HS-27A (cell line): ENCODE measurements at places on chromosomes 7 and 10.

DNA sequence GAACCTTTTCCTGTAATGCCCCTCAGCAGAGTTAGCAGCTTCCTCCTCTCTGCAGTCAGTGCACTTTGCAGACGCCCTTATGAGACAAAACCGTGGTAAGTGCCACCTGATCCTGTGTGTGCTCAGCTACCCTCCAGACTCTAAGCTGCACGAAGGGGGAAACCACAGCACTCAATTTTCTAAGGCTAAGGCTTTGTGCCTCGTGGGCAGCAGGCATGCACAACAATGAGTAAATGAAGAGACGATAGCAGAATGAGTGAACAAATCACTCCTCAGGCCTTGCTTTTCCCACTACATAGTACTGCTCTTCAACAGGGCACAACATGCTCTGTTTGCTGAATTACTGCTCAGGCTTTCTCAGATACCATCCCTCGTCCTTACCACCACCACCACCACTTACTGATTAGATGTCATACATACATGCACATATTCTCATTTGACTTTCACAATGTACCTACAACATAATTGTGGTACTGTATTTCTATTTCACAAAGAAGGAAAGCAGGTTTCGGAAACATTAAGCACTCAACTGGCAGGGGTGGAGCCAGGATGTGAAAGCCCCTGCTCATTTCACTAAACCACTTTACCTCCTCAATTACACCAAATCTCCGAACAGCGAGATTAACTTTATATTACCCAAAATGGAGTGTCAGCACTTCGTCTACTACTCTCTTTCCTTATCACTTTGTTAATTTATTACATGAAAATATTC, 85.4 kb downstream of the ICA1 start:
- no peak for DNase-seq

DNA sequence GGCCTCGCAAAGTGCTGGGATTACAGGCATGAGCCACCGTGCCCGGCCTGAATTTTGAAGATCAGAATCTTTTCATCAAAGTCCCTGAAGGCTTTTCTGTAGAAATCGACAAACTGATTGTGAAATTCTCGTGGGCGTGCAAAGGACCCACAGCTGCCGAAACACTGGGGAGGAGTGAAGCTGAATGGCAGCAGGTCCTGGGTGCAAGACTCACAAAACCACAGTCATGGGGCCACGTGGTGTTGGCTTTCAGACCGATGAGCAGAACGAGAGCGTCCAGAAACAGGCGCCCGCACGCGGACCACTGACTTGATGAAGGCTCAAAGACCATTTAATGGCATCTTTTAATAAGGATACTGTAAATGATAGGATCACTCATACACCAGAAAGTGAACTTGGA, 24.7 kb upstream of the PRKAR1B start:
- DNase-seq, result no peak

DNA sequence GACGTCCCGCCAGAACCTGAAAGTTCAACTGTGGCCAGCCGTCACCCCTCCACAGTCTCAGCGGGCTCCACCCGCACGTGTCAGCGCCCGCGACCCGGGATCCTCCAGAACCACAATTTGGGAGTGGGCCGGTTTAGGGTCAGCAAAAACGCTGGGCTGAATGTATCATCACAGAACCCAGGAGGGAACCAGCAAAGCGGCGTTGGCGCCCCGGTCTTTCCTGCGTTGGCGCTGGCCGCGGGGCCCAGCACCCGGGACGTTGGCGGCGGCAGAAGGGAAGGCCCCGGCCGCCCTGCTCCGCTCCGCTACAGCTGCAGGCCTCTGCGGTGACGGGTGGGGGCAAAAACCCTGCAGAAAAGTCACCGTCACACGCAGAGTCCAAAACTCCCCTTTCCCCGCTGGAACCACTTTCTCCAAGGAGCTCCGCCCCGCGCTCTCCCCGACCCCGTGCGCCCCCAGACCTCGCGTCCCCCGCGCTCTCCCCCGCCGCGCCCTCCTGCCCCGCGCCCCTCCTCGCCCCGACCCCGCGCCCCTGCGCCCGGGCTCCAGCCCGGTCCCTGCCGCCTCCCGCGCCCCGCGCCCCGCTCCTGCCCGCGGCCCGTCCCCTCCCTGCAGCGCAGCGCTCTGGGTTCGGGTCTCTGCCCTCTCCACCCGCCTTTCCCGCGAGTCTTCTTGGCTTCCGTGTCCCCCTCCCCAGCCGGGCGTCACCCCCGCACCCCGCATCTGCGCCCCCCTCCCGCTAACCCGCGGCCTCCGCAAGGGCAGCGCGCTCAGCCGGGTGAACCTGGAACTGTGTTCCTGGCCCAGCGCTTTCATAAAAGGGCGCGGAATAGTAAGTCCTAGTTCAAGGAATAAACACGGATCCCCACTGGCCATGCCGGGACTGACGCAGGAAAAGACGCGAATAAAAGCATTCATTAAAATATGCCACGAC, 24.0 kb upstream of the RNF32 start:
- DNase-seq, result no peak

DNA sequence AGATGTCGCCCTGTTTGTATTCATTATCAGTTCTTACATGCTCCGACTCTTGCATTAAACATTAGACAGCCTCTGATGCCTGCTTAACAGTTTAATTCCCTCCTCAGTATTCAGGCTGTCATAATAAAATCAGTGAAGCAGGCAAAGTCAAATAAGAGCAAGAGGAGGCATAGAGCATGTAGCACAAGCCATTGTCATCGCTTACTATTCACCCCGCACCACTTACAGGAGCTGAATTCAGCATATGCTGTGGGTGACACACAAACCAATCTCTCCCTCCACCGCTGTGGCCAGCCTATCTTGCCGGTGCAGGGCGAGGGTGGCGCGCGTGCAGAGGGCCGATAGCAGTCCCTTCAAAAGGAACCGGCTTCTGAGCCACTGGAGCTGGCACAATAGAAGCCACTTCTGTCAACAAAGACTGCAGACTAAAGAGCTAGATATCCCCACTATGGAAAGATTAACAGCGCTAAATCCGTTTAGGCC, 433.2 kb upstream of the MGMT start:
- DNase-seq, result no peak

DNA sequence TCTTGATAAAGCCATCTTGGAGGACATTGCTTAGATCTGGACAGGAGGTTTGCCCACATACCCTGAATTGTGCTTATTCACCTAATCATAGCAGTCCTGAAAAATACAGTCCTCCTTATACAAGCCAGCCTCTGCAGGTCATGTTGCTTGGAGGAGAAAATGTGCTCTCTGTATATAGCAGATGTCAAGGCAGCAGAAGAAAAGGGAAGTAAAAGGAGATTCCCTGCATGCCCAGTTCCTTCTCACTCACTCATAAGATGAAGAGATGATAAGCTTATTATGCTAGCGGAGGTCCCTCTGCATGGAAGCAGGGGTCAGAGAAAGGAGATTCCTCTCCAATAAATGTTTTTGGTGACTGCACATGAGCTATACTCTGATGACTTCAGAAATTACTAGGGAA, 458.8 kb upstream of the ZMIZ1 start:
- no peak for DNase-seq

DNA sequence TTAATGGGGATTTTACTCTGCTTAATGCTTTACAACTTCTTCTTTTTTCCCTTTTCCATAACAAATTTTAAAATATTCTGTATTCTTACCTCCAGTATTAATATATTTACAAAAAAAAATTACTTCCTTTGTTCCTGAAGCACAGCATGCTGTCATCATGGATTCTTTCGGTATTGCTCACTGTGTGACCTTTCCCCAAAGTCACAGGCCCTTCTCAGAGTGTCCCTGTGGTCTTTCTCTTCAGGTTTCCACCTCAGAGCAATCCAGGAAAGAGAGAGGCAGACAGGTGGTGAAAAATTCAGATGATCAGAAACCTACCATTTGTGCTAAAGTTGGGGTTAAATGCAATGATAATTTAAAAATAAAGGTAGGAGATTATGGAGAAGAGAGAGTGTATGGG, 13.0 kb downstream of the AOAH start:
- no peak for DNase-seq

DNA sequence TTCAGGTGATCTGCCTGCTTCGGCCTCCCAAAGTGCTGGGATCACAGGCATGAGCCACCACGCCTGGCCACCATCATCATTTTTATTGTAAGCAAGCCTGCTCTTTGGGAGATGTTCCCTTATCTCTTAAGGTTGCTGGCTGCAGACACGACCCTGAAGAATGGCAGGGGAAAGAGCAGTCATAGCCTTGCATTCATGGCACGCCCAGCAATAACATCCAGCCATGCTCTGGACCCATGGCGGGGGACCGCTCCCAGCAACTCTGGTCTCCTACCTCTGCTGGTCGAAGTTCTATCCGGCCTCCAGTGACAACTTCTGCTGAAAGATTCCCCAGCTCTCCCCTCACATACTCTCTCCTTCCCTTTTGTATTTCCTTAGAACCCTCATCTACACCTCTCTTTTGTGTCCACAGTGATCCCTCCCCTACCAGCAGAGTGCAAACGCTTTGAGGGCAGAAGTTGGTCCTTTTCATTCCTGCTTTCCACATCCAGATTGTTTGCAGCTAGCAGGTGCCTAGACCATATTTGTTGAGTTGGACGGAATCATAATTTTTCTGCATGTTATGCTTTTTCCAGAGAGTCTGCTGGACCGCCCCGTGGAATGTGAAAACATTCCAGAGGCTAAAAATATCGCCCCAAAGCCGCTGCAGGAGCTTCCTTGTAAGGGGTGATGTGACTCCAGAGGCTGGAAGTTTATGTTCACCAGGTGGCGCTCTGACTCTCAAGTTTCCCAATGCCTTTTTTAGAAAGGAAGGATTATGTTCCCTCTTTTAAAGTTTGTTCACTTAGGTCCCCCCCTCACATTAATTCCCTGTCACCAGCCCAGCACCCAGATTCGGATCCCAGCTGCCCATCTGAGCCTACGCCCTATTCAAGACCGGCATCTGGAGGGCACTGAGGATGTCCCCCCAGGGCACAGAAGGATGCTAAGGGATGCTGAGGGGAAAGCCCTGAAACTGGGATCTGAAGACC, 4.3 kb upstream of the MARVELD1 start:
- DNase-seq, result no peak

DNA sequence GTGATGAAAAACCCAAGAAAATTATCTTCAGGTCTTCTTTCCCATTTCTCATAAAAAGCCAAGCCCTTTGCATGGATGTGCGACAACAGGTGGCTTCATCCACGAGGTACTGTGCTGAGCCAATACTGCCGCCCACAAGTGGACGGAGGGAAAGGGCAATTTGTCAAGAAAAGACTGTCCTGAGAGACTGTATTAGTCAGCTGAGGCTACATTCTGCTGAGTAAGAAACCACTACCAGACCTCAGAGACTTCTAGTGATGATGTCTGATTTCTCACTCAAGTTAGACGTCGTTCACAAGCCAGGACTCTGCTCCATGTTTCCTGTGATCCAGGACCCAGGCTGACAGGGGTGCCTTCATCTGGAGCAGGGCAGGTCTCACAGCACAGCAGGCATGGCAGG, 171.5 kb upstream of the CDCA7L start:
- no peak for DNase-seq

- DNase-seq, result no peak
These were observed 1.9 kb upstream of the ARL4A start for GRCh38 chr7:12685550-12685949.

DNA sequence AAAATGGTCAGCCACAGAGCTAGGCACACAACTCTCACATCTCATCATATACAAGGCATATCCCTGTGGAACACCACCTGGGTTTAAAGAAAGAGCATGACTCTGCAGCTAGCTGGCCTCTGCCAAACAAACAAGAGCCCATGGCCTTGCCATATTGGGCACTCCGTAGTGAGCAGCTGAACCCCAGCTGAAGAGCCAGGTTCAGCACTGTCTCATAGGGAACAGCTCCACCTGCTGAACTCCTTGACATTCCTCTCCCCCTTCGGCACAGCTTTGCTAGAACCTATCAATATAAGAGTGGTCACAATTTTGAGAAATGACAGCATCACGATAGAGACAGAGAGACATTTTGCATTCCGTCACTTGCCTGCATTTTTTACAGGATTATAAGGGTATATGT, 20.0 kb downstream of the SORCS1 start:
- DNase-seq, result no peak

DNA sequence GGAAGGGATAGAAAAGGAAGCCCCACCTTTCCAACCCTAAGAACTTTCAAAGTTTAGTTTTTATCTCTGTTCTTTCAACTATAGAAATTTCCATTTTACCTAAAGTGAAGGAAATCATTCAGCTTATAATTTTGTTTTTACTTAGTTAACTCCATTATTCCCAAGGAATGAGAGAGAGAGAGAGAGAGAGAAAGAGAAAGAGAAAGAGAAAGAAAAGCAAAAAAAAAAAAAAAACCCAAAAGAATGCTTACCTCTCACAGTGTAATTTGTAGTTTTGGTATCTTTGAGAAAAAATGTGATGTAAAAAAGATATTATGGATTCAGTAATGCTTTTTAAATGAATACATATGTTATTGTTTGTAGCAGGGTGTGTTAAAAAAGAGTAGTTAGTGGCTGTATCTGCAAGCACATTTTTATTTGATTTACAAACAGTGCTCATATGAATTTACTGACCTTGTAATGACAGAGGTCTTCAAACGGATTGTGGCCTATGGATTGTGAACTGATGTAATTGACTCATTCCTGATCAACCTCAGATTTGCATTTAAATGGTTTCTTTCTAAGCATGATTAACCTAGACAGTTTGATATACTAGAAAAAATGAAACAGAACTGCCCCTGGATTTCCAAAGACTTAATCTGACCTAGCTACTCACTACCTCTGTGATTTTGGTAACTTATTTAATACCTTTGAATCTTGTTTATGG, 64.9 kb downstream of the LCOR start:
- no peak for DNase-seq

- no peak for DNase-seq
These were observed 259.6 kb upstream of the POM121L12 start for GRCh38 chr7:52775876-52776275.

- no peak for DNase-seq
These were observed 54.7 kb upstream of the BICC1 start for GRCh38 chr10:58457761-58458616.

DNA sequence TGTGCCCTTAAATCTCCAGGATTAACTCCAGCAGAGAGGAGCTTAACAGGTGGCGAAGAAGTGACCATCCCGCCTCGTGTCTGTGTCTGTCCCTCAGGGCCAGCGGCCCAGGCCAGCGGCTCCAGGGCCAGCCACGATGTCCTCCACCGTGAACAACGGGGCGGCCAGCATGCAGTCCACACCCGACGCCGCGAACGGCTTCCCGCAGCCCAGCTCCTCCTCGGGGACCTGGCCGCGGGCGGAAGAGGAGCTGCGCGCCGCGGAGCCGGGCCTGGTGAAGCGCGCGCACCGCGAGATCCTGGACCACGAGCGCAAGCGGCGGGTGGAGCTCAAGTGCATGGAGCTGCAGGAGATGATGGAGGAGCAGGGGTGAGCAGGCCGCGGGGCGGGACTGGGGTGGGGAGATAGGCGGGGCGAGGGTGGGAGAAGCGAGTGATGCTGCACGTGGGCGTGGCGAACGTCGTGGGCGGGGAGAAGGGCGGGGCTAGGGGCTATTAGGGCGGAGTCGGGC, 33.3 kb downstream of the SRRM3 start:
- DNase-seq, result no peak

GRCh38 chr7:56053993-56054392, 2.4 kb downstream of the CCT6A start:
- no peak for DNase-seq
